ENCODE measurements at places on chromosomes 3 and 15.

DNA sequence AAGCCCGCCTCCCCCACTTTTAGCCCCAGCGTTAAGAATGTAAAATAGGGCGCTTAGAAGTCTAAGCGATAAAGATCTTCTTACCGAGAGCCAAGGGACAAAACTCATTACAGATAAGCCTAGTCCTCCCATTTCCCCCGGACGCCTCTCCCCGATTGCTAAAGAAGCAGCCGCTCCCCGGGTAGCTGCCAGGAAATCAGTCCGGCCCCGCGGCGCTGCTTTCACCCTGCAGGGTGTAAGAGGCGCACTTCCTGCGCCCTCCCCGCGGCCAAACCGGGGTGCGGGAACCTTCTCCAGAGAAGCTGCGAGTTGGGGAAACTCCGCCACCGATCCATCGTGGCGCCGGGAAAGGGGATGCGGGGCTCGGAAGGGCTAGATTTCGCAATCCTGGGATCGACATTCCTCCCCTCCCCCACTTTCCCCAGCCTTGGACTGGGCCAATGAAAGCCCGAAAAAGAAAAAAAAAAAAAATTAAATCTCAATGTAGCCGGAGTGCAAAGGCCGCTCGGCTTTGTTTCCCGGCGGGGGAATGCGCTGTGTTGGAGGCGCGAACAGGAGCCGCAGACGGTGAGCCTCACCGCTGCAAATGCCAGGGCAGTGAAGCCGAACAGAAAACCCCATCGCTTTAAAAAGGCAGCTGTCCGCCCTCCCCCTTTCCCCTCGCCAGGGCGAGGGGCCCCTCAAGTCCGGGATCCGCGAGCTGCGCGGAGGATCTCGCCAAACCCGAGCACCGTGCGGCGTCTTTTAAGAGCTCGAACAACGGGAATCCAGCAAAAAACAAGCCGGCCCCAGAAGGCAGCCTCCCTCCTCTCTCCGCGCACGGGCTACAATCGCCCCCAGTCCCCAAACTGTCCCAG lies 626 bp upstream of the PTPRG start:
- peak; percentile 89 for DNase-seq

GRCh38 chr3:112646623-112647022 lies 5.7 kb upstream of the CCDC80 start:
- DNase-seq = no peak

DNA sequence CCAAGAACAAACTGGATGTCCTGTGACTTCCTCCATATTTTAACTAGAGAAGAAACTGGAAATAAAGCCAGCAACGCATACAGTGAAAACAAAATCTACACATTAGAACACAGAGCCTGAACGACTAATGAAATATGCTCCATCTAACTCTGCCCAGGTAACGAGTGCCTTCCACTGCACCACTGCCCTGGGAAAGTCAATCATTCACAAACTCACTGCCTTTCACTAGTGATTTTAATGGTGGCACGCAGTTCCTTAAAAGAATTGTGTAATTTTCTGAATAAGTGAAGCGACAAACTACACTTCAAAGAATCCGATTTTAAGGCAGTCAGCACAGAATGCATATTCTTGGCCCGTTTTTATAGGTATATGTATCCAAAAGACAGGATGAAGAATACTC lies 416.0 kb downstream of the SHQ1 start:
- no peak for DNase-seq

- DNase-seq = peak; percentile 49
Observed at GRCh38 chr3:134352031-134352671, 22.1 kb downstream of the AMOTL2 start.

GRCh38 chr3:141237701-141238521 lies 6.3 kb downstream of the PXYLP1 start:
- no peak for DNase-seq

DNA sequence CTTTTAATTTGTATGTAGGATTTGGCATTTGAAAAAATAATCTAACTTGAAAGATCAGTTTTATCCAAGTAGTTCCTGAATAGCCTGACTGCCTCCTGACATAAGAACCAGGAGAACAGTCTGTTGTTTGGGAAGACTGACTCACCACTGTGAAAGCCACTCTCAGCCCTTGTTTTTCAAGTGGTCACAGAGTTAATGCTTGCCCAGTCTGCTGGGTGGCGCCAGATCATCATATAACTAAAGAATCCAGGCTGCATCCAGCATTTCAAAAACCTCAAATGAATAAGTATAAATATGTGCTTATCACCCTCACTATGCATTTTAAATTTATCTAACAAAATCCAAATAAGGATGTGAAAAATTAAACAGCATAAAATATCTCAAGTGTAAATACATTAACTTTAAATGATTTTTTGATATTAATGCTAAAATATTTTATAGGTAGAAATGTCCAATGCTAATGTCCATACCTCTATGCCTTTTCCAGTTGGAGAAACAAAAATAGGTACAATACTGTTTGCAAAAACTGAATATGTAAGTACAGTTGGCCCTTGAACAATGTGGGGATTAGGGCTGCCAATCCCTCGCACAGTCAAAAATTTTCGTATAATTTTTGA lies 26.9 kb upstream of the ZBBX start:
- peak; percentile 45 for DNase-seq

GRCh38 chr3:170699158-170700053 lies 113.5 kb upstream of the SLC7A14 start:
- peak; percentile 33 for DNase-seq

DNA sequence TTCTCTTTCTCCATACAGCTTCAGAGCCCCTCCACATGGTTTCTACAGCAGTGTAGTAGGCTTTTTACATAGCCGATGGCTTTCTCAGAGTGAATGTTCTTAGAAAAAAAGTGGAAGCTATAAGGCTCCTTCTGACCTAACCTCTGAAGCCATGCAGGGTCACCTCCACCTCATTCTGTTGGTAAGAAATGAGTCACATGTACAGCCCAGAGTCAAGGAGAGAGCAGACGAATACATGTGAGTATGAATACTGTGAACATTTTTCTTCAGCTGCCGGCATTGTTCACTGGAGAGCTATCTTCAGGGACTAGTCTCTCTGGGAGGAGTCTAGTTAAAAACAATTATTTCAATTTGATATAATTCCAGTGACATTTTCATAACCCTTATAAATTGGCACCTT lies 68.2 kb upstream of the THRB start:
- no peak for DNase-seq

GRCh38 chr3:57082481-57082880 lies 22.0 kb downstream of the SPATA12 start:
- DNase-seq = no peak

DNA sequence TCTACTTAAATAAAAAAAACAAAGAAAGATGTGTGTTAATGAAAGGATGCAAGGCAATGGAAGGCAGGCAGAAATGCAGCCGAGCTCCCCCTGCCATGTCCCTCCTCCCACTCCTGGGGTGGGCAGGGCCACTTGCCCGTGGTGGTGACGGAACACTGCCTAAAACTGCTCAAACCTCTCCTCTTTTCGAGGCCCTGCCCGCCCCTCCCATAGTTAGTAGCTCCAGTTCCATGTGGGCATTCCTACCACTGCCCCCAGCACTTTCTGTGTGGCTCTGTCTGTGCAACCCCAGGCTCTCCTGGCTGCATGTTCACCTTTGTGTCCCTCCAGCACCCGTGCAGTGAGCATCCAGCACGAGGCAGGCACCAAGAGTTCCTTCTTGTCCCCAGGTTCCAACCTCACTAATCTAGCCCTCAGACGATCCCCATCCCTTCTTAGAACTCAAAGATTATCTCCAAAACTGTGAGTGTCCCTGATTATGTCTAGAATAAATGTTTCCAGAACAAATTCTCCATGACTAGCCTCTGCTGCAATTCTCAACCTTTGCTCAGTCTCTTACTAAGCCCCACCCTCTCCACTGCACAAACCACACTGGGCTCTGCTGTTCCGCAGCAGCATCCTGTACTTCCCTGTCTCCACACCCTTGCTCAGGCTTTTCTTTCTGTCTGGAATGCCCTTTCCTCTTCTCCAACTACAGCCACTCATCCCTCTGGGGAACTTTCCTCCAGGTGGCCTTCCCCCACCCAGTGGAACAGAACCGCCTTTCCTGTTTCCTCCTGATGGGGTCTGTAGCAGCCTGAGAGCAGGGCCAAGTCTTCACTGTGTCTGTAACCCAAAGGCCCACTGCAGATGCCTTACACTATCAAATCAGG lies 32.6 kb upstream of the SPTBN5 start:
- DNase-seq = peak; percentile 34

DNA sequence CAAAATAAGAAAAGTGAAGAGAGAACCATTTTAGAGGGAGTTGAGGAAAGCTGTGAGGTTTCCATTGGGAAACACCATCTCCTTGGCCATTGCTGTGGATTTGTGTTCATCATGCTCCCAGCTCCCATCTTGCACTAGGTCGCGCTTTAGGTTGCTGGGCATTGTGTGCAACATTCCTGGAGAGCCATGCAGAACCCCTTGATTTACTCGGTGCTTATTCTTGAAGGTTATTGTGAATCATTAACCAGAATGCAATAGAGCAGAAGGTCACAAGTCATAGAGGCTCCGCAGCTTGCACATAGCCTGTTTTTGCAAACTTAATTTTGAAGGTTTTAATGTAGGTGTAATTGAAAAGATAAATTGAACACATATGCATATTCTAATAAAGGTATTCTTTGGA lies 239.2 kb upstream of the IL12A start:
- DNase-seq = no peak

DNA sequence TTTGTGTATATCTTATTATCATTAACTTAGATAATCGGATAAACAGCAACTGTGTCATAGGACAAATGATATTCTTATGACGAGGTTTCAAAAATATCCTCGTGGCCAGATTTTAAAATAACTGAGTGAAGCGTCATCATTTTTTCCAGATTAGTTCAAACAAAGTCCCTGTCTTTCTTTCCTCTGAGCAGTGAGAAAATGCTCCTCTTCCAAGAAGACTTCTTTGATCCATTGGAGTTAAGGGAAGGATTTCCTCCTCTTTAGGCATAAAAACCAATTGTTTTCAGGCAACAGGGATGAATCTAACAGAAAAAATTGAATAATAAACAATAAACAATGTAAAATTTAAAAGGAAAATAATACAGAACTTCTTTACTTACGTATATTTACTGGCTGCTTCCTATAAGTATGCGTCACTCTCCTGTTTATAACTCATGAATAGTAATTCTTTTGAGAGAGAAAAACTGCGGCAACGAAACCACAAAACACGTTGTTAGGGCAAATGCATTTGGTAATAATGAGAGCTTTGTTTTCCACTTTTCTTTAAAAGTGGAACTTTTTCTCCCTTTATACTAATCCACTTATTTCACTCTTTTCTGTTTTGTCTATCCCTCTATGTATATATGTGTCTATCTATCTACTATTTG lies 419.4 kb upstream of the ONECUT1 start:
- no peak for DNase-seq

DNA sequence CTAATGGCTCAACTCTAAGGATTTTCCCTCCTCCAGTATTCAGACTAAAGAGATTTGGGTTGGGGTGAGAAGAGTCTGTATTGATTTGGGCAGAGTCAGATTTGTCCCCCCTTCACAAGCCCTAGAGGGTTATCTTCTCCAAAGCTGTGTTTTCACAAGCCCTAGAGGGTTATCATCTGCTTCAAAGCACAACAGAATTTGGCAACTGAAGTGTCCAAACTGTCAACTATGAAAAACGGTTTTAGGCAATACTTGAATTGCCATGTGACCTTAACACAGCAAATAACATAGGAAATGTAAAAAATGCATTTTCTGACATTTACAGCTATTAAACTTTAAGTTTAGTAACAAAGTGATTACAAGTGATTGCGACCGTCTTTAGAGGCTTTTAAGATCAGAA lies 119.9 kb downstream of the IMPG2 start:
- no peak for DNase-seq

GRCh38 chr15:68542771-68543164 lies 36.0 kb upstream of the CORO2B start:
- no peak for DNase-seq

DNA sequence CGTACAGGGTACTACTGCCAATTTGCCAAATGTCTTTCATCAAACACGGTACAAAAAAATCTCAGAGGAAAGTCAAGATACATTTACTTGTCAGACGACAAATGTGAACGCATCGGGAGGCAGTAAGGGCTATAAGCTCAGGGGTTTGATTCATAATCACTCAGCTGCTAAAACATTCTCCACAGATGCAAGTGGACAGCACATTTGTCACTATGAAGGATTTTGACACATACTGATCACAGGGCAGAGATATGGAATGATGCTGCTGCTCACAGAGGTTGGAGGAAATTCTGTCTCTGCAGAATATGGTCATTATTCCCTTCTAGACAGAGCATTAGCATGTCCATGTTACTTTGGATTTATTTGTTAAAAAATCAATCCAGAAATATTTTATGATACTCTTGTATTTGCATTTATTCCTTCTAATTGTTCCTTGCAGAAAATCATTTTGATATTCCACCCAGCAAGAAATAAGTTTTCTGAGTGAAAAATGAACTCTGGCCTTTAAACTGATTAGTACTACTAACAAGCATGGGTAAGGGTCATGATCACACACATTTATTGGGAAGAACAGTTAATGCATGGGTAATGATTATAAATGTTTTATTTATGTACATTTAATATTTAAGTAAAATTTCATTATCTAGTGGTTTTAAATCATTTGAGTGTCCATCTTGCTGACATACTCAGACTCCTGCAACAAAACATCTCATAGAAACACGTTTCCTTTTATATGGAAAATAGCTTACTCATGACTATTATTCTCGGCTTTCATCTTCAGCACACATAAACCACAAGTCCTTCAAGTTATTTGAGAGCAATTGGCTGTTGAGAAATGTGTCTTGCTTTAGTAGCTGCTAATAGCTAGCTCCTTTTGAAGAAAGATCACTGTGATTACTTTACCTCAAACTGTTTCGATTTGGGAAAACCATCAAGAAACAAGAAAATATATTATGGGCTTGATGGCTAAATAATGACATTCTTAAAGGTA lies 559.3 kb downstream of the MECOM start:
- peak; percentile 81 for DNase-seq

GRCh38 chr3:186342197-186342596 lies 19.8 kb downstream of the DGKG start:
- no peak for DNase-seq

DNA sequence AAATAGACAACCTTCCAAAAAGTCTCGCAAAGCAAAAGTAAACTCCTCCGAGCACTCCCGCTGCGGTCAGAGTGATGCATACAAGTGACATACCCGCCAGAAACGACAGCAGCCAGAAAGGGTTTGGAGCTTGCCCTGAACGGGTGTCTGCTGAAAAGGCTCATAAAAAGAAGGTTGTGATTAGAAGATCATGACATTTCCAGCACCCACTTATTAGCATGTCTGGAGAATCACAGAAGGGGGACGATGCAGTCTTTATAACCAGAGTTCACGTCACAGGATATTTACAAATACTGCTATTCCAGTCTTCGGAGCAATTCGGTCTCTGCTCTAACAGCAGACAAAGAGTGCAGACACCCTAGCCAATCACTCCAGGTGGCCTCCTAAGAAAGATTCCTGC lies 59.1 kb upstream of the FRMD4B start:
- no peak for DNase-seq

- peak; percentile 20 for DNase-seq
Observed at GRCh38 chr15:83219026-83219425, 11.4 kb upstream of the HDGFL3 start.

- no peak for DNase-seq
Observed at GRCh38 chr3:158819282-158819681, 17.4 kb downstream of the MFSD1 start.

- no peak for DNase-seq
Observed at GRCh38 chr15:60551781-60552161, 72.8 kb upstream of the ICE2 start.

- DNase-seq = peak; percentile 62
Observed at GRCh38 chr15:67177752-67178151, 76.7 kb downstream of the AAGAB start.

- DNase-seq = no peak
Observed at GRCh38 chr15:29134239-29134638, 135.4 kb downstream of the NSMCE3 start.

Measured in cardiac fibroblast (primary cell).